NCI-H1417 treated with DMSO at 0.1 percent for 48 hours (cell line): ENCODE measurements at places on chromosomes 7 and 10.

DNA sequence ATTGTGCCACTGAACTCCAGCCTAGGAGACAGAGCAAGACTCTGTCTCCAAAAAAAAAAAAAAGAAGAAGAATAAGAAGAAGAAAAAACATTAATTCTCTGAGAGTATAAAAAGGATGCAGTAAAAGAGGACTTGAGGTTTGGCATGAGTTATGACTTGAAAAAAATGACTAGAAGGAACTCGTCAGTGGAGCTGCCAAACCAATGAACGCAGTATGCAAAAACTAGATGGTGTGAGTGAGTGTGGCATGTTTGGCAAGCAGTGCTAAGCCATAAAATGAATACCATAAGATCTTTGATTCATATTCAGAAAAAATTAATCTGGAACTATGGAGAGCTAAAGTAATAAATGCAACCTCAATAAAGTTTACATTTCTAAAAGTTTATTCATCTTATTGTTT, 68.6 kb upstream of the MEOX2 start:
- no peak for DNase-seq

- no peak for DNase-seq
Measured at GRCh38 chr10:64196638-64197315, 675.6 kb downstream of the REEP3 start.

DNA sequence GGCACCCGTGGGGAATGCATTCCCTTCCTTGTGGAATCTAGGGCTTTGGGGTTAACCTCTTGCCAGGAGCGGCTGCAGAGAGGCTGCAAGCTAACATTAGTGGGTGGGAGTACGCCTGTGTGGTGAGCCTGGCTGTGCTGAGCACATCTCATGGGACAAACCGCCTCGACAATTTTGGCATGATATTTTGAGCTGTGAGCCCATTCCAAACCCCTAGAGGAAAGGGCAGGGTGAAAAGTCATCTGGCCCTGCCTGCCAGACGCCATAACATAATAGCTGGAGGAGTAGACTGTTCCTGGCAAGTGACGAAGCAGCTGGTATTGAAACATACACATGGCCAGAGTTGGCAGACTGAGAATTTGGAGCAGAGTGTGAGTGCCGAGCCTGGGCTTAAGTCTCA, 110.0 kb downstream of the TACC2 start:
- no peak for DNase-seq

DNA sequence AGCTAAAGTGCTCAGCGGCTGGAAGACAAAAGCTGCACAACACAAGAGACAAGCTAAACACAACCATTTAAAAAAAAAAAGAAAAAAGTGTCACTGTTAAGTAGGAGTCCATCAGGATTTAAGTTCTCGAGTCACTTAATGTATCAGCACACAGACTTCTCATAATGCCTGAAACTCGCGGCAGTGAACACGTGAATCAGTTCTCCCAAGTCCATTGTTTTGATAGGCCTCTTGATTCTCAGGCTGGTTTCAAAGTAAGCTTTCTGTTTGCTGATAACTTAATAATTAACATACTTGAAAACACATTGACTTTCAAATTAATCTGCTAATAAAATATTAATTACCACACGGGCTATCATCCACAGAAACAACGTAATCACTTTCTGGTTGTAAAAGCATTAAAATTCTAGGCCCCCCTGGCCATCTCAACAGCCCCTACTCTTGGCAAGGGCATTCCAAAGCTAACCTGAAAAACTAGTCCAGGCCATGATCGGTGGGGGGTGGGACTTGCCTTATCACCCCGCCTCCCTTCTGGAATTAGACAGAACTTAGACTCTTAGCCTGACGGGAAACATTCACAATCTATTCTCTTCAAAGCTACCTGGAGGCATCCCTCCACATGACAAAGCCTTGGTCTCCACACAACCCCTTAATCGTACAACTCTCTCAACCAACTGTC, 129.0 kb downstream of the DIP2C start:
- no peak for DNase-seq

- DNase-seq = no peak
Measured at GRCh38 chr7:69412331-69413146, 185.7 kb upstream of the AUTS2 start.

DNA sequence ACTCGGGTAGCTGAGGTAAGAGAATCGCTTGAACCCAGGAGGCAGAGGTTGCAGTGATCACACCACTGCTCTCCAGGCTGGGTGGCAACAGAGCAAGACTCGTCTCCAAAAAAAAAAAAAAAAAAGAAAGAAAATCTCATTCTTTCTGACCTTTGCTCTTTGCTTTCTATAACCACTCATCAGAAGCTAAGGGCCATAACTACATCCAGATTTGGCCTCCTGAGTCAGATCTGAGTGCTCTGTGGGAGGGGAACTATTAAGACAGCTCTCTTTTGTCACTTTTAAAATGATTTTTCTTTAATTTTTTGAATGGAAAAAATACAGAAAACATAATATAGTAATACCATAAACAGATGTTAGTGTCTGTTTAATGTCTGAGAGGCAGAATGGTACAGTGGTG, 210.1 kb downstream of the KIAA1217 start:
- no peak for DNase-seq

DNA sequence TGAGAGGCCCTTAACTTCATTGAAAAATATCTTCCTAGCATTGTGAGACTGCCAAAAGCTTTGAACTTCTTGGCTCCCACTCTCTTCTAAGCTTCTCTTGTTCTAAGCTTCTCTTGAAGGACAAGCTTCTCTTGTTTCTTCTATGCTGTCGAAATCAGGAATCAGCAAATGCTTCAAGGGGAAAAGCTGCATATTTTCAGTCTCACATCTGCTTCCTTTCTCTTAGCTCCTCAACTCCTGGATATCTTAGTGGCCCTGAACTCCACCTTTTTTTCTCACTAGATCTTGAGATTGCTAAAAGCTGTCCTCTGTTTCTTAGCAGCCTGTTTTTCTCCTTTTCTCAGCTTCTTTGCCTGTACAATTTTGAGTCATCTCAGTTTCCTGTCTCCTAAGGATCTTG, 73.0 kb downstream of the NEUROD6 start:
- DNase-seq = no peak
